Immature natural killer cell (primary cell): ENCODE measurements at places on chromosomes 7 and 10. TPM values are rescaled to one million over a fixed set of nuclear protein-coding genes. Genes with fewer than 3 reads are reported as not detected.

- DNase-seq, result no peak
Measured at GRCh38 chr7:22671177-22671879, 55.7 kb upstream of the IL6 start.

DNA sequence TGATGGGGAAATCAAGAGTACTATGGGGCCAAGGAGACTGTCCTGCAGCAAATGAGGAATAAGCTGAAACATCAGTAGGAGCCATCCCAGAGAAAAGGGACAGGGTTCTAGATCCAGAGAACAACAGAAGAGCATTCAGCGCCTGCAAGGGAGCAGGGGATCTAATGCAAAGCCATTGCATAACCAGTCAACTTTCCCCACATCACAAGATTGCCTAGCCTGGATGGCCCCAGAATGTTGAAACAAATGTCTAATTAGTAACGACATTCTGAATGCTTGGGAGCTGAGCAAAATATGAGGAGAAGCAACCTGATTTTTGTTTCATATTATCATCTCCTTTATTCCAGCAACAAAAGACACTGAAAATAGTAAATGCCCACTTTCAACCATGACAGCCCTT is 2.7 kb upstream of the MPP7 start:
- no peak for DNase-seq

Gene IKZF1
- polyA plus RNA-seq, result 79.5 TPM

DNA sequence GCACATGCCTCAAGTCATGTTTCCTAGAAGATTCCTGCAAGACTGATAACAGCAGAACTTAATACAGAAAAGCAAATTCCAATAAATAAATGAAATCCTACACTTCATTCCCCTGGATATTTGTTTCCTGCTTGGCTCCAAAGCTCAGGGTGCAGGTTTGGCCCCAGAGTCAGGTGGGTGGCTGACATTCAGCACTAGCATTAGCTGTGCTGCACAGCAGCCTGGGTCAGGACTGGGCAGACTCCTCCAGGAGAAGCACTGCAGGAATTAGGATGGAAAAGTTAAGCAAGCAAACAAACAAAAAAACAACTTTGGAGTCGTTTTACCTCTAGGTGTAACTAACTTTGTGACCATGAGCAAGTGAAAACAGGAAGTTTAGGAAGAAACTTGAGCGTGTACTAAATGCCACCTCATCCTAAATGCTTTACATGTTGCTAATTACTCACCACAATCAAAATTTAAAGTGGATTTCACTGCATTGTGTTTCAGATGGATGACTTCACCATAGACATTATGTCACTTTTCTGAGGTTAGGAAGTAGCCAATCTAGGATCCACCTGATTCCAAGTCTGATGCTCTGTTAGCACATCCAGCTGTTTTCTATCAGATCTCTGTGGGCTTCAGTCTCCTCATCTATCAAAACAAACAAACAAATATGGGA is 239.4 kb downstream of the C7orf25 start:
- DNase-seq, result no peak

DNA sequence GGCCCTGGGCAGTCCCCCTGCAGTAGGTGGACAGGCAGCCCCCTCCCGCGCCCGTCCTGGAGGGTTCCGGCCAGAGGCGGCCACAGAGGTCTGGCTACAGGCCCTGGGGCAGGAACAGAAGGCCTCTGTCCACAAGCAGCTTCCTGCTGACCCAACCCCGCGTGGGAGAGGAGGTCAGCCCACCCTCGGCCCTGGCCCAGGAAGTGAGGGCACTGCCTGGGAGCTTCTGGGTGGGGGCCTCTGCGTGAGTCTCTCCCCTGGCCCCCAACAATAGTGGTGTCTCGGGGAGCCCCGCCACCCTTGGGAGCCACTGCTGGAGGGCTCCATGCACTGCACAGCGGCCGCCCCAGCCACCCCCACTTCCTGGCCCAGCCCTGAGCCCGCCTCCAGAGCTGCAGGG is 4.7 kb downstream of the MICALL2 start:
- DNase-seq, result no peak

Gene CREB5
- 0.37 TPM for polyA plus RNA-seq

DNA sequence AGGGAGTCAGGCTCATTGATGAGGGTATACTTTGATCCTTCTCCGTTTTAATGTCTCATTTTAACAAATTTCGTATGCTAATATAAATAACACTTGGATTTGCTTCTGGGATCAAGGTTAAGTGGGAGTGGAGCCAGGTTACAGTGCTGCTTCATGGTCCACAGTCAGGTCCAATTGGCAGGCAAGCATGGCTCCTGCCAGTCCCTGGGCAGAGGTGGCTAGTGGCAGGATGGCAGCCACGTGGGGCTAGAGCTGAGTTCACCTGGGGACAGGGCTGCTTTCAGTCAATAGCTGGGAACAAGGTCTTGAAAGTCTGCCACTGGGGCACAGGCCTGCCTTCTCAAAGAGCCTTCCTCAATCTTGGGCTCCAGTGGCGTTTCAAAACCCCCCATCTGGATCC is 16.0 kb upstream of the VWA2 start:
- DNase-seq, result no peak

DNA sequence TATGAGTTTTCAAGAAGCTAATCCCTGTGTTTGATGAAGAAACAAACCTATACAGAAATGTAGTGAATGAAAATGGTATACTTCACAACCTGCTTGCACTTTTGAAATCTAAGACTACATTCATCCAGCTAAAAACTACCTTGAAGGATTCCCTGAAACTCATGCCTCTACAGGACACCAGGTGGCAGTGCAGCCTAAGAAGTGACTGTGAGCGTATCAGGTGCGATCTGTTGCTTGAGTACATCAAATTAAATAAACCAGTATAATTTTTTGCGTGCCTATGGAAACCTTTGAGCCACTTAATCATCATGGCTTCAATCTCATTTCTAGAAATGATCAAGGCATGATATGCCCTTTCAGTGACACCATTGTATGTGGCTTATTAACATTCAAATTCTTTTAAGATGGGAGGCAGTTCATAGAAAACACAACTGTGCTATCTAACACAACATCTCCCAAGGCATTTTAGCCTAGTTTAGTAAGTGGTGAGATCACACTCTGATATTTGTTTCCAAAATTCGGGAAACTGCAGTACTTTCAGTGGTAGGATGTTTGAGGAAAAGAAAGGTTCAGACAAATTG is 57.4 kb downstream of the PPP1R17 start:
- DNase-seq, result peak; percentile 8

GRCh38 chr7:129356176-129356575 is 78.1 kb upstream of the STRIP2 start:
- DNase-seq, result no peak

- DNase-seq, result no peak
Measured at GRCh38 chr10:86225103-86225782, 141.4 kb downstream of the GRID1 start.

DNA sequence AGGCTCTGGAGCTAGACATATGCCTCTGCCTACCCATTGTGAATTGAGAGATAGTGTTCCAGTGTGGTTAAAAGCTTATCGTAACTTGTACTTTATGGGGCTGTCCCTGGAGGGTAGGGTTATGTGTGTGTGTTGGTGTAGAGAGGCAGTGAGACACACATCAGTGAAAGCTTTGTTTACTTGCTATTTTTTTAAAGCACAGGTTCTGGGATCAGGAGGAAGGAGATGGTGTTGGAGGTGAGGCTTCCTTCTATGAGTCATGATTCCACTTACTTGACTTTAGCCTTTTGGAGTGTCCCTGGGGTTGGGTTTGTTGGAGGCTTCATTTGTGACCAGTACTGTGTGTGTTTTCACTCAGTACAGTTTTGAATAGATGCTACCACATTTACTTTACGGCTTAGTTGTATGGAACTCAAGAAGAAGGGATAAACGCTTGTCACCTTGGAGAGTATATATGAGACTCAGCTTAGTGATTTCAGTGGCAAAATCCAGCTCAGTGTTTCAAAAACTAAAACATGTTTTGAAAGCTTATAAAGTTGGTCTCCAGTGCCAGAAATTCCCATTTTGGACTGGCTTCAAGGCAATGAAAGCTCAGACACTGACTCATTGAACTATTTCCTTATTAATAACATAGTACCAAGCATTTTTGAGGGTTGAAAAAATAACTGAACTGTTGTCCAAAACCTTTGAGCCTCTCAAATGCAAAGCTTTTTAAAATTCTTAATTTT is 106.2 kb downstream of the PLXDC2 start:
- no peak for DNase-seq

Gene MLXIPL
- not detected for polyA plus RNA-seq

- no peak for DNase-seq
Measured at GRCh38 chr7:6578114-6579084, 1.1 kb downstream of the ZDHHC4 start.

GRCh38 chr7:130998993-130999602 is 265.1 kb upstream of the KLF14 start:
- DNase-seq, result no peak

GRCh38 chr7:100607111-100607510 is 4.9 kb downstream of the PCOLCE start:
- DNase-seq, result no peak

Gene TECPR1
- 6.7 TPM for polyA plus RNA-seq

DNA sequence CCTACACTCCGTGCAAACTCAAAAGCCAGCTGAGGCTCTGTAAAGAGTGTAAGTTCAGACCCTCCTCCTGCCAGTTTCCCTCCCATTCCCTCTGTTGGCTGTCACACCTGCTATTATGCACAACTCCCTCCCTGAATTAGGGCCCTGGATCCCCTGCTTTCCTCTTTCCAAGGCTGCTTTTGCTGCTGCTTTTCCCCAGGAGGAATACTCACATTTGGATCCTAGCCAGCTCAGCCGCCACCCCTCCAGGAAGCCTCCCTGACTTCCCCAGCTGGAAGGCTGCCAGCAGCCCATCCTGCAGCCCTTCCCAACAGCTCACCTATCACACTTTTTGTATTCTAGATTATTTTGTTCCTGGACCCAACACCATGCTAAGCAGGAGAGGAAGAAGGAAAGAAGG is 40.9 kb upstream of the WDR11 start:
- no peak for DNase-seq

DNA sequence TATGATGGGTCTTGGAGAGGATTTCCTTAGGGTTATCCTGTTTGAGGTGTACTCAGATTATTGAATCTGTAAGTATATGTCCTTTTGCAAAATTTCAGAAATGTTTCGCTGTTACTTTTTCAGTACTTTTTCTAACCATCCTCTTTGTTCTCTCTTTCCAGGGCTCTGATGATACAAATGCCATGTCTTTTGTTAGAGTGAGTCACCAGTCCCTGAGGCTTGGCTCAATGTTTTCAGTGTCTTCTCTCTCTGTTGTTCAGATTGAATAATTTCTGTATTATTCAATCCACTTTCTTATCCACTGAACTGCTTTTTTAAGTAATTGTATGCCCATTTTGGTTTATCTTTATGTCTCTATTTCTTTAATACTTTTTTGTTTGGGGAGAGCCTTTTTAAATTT is 449.4 kb downstream of the TNS3 start:
- no peak for DNase-seq

Gene RNLS
- 6.4 TPM for polyA plus RNA-seq

GRCh38 chr7:33487998-33488682 is 358.8 kb downstream of the BBS9 start:
- no peak for DNase-seq

DNA sequence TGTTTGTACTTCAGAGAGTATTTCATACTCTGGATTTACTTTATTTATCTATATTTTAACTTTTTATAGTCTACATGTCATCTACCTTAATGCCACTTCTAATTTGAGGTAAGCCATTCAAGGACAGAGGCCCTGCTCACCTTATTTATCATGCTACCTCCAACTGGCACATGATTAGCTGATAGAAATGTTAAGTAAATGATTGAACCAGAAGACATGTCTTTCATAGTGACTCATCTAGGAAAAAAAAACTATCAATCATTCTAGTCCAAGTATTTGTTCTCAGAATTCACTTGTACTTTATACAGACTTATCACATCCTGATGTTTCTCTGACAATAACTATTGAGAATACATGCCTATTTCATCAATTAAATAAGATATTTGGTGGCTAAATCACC is 856.3 kb downstream of the XPNPEP1 start:
- no peak for DNase-seq

GRCh38 chr7:18216270-18216669 is 188.6 kb upstream of the PRPS1L1 start:
- DNase-seq, result no peak

GRCh38 chr10:76779796-76780301 is 857.8 kb downstream of the KCNMA1 start:
- no peak for DNase-seq

GRCh38 chr7:117375380-117375779 is 51.9 kb downstream of the ASZ1 start:
- DNase-seq, result no peak

GRCh38 chr7:111841596-111842205 is 279.4 kb upstream of the IMMP2L start:
- no peak for DNase-seq

Gene UCN3
- polyA plus RNA-seq, result not detected

DNA sequence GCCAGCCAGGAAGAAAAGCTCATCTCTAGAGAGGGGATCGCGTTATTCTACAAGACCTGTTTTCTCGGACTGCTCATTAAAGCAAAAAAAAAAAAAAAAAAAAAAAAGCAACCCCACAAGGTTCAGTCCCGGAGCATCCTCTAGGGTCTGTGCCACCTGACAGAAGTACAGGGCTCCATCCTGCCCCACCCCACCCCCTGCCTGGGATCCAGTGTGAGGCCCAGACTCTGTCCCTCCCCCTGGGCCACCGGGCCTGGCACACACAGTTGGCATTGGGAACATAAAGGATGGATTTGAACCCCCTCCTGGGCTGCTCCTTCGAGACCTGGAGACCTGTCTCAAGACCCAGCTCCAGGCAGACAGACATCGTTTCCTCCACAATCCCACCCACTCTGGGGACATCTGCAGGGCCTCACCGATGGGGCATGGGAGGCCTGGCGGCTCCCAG is 688 bp downstream of the ORAI2 start:
- peak; percentile 18 for DNase-seq

DNA sequence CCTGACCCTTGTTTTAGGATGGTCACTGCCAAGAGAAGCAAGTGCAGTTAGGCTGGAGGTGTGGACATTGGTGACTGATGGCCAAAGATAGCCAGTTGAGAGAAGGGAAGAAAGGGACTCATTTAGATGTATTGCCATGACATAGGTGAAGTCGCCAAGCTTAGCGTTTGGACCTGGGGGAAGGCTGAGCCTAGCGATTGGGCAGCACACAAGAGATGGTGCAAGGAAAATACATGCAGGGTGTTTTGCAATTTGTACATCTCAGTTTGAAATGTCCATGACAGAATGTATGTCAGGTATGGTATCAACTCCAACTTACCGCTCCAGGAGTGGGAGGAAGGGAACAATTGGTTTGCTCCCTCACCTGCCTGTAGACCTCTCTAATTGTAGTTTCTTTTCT is 134.3 kb downstream of the MAPK8 start:
- DNase-seq, result no peak

Gene SPDYE16
- 0.18 TPM for polyA plus RNA-seq

Gene PLAU
- not detected for polyA plus RNA-seq

GRCh38 chr10:70828923-70829322 is 13.2 kb downstream of the SGPL1 start:
- DNase-seq, result no peak

GRCh38 chr10:48880016-48880705 is 59.5 kb downstream of the LRRC18 start:
- DNase-seq, result no peak

- DNase-seq, result no peak
Measured at GRCh38 chr7:69919426-69920111, 321.3 kb downstream of the AUTS2 start.

Gene SYNPO2L
- not detected for polyA plus RNA-seq
